Lower lobe of right lung (tissue), 2 donors: ENCODE measurements at places on chromosomes 6 and 20. TPM values are rescaled to one million over a fixed set of nuclear protein-coding genes. Genes with fewer than 3 reads are reported as not detected.

The PRRT1 gene
- 1.2 TPM for total RNA-seq

The MEP1A gene
- 0.41 TPM for total RNA-seq

DNA sequence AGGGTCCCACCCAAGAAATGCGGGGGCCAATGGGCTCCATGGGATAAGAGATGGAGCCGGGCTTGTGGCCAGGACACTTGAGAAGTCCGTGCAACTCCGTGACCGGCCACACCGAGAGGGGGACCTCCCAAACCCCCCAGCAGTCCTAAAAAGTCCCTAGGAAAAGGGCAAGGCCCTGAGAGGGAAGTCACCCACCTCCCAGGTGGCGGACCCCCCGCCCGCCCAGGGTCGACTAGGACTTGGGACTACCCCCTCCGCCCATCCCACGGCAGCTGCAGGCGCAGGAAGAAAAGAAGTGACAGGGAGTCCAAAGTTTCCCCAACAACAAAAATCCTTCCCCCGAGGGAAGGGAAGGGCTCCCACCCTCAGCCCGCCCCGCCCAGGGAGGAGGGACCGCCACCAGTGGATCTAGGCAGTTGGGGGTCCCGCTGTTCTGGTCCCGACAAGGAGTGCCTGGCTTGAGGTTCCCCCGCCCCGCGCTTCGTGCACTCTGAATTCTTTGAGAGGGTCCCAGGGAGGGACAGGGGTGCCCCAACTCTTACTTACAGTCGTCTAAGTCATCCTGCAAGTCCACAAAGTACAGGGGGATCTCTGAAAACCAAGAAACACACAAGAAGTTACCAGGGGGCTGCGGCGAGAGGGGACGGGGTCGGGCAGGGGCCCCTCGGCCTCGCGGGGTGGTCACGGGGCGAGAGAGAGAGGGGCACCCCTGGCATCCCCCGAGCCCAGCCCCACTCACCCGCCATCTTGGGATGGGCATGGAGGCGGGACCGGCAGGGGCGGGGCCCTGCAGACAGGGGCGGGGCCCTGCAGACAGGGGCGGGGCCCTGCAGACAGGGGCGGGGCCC lies 611 bp upstream of the RAB22A start:
- DNase-seq = peak; percentile 77
- peak overlapping the region; percentile 98 for H3K4me3 ChIP-seq
- peak overlapping the region; percentile 69 for H3K27ac ChIP-seq

DNA sequence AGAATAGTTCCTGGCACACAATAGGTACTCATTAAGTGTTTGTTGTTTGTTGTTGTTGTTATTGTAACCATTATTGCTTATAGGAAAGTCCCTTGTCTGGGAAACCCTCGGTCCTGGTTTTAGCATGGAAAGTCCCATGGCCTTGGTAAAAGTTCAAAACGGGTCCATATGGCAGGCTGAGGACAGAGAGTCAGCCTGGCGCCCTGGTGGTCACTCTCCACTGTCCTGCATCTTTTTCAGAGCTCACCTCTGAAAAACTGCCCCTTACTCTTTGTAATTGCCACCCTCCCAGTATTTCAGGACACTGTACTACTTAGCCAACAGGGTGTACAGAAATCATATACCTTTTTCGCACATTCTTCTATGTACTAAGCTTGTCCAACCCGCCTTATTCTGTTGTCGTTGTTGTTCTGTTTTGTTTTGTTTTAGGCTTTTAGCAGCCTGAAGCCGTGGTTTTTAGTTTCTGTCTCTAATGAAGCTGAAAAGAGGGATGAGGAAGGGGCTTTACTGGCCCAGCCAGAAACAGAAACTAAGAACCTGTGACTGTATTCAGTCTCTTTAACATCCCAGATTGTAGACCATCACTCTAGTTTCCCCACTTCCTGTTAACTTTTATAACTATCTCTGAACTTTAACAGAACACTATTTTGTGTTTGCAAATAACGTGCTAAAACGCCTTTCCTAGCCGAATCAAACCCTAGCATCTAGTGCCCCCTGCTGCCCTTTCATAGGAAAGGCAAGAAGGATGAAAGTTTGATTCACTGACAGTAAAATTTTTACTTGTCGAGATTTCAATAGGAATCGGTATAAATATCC lies 7.6 kb upstream of the TMEM14A start:
- H3K27ac ChIP-seq = no peak overlapping the region
- no peak for DNase-seq
- no peaks in the 10 kb centered on the region for H3K27me3 ChIP-seq
- peaks cover 14% of the 10 kb centered on the region for H3K4me1 ChIP-seq
- H3K4me3 ChIP-seq = peak overlapping the region; percentile 65
- H3K36me3 ChIP-seq = no peaks in the 10 kb centered on the region

GRCh38 chr6:47086051-47086770 lies 44.1 kb upstream of the ADGRF1 start:
- H3K4me3 ChIP-seq = no peak overlapping the region
- no peaks in the 10 kb centered on the region for H3K36me3 ChIP-seq
- H3K4me1 ChIP-seq = peaks cover 11% of the 10 kb centered on the region

DNA sequence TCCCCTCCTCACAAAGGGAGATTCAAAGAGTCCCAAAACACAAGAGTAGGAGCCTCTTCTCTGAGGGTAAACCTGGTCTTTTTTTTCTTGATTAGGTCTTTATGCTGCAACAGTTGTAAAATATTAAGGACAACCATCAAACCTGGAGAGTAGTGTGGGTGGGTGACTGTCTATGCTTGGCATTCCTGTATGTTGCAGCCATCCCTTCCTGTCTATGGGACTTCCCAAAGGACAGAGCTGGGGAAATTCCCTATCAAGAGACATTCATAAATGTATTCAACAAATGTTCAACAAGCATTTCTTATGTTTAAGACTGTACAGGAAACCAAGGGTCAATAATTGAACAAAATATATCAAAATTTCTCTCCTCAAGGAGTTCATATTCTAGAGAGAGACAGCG lies 5.5 kb downstream of the BTN2A2 start:
- peaks cover 19% of the 10 kb centered on the region for H3K4me1 ChIP-seq
- no peak for DNase-seq
- H3K27me3 ChIP-seq = no peaks in the 10 kb centered on the region
- no peak overlapping the region for H3K4me3 ChIP-seq

DNA sequence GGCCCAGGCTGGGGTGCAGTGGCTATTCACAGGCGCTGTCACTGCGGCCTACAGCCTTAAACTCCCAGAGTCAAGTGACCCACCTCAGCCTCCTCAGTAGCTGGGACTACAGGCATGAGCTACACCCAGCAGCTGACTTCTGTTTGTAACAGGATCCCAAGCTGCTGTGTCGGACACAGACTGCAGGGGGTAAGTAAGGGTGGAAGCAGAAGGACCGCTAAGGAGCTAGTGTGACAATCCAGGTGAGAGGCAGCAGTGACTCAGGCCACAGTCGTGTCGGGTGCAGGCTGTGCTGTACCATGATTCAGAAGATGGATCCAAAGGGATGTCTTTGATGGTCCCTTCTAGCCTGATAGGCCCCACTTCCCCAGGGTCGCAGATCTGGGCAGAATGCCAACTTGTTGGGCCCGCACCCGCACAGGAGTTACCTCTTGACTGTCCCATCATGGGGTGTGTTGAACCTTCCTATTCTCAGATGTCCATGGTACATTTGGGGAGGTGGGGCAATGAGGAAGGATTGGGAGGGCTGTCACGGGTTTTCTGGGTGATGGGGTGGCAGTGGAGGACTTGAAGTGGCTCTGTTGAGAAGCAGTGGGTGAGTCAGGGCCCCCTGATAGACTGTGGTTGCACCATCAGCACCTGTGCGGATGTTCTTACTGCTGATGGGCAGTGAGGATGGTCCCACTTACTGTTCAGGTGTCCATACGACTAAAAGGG lies 25.3 kb downstream of the AAR2 start:
- no peak for DNase-seq
- no peaks in the 10 kb centered on the region for H3K27me3 ChIP-seq
- H3K27ac ChIP-seq = no peak overlapping the region
- H3K4me3 ChIP-seq = no peak overlapping the region
- H3K36me3 ChIP-seq = peaks cover 10% of the 10 kb centered on the region
